ENCODE measurements at places on chromosomes 11 and 22.

- no peak for DNase-seq
These were observed 421.8 kb downstream of the NTM start for GRCh38 chr11:131792243-131792642.

GRCh38 chr22:27952091-27952490 is 33.0 kb upstream of the PITPNB start:
- no peak for DNase-seq

DNA sequence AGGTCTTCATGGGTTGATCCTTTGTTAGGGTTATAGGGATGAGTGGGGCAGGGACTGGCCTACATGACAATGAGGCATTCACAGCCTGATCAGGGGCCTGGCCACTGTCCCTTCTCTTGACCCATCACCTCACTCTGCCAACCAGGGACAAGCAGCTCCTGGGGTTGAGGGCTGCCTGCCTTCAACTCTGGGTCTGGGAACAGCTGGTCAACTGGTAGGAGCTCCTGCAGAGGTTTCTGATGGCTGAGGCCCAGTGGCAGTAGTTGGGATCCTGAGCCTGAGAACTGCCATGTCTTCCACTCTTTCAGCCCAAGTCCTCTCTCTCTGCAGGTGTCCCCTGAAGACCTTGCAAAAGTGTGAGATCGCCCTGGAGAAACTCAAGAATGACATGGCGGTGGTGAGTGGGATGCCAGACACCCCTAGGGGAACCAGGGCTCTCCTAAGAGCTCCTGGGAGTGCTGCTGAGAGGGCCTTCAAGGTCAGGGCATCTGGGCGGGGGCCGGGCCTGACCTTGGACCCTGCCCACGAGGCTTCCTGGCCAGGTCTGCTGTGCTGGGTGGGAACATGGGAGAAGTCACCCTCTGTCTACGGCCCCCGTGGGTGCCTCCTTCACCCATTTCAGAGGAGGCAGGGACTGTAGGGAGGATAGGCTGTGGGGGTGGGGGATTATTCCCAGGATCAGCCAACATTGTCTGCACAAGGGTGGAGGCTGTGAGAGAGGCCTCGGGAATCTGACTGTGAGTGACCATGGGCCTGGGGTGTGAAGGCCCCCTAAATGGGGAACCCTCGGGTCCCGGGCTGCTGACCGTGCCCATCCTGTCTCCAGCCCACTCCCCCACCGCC is 76.8 kb downstream of the MED15 start:
- DNase-seq: no peak

- DNase-seq: no peak
These were observed 255.3 kb downstream of the SBF2 start for GRCh38 chr11:10038521-10039302.

GRCh38 chr11:132972565-132972964 is 559.7 kb downstream of the OPCML start:
- no peak for DNase-seq

DNA sequence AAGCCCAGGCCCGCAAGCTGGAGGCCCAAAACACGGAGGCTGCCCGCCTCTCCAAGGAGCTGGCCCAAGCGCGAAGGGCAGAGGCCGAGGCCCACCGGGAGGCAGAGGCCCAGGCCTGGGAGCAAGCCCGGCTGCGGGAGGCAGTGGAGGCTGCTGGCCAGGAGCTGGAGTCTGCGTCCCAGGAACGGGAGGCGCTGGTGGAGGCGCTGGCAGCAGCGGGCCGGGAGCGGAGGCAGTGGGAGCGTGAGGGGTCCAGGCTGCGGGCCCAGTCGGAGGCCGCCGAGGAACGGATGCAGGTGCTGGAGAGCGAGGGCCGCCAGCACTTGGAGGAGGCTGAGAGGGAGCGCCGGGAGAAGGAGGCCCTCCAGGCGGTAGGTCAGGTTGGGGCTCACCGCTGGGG is 4.8 kb downstream of the CCDC88B start:
- no peak for DNase-seq

DNA sequence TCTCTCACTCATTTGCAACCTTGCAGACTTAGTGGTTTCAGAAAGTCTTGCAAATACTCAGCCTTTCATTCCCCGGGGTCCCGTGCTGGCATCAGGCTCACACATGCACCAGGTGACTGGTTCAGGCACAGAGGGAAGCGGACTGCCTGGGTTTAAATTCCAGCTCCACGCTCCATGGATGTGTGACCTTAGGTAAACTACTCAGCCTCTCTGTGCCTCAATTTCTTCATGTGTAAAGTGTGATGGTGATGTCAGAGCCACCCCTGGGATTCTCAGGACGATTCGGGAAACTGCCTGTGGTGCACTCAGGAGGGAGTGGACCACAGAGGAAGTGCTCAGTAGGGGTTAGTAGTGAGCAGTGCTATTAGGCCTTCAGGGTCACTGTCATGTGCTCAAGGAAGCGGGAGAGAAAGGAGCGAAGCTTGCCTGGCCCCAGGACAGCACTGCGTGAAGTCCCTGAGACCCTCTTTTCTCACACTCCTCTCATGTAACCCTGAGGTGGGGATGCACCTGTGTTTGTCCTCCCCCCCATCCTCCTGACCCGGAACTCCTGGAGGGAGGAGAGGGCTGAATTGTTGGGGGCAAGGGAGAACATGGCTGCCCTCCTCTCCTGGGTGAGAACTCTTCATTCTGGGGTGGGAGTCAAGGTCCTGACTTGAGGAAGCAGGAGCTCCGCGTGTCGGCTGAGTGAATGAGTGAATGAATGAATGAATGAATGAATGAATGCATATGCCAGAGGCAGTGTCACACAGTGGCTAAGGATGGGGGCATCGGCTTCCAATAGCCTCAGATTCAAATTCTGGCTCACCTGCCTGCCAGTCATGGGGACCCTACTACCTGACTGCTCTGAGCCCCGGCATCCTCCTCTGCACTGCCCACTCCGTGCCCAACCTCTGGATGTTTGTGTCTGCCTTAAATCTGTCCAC is 14.4 kb upstream of the UPK3A start:
- no peak for DNase-seq
